ENCODE measurements at places on chromosomes 2 and 18. TPM values are rescaled to one million over a fixed set of nuclear protein-coding genes. Genes with fewer than 3 reads are reported as not detected.

- no peak for DNase-seq
Measured at GRCh38 chr2:24857746-24858145, 62.3 kb downstream of the ADCY3 start.

- DNase-seq, result no peak
Measured at GRCh38 chr18:8952174-8952573, 150.3 kb upstream of the NDUFV2 start.

GRCh38 chr2:220394433-220394832 is 767.0 kb downstream of the SLC4A3 start:
- peak; percentile 69 for DNase-seq

RAD51AP2 gene
- not detected for total RNA-seq

DNA sequence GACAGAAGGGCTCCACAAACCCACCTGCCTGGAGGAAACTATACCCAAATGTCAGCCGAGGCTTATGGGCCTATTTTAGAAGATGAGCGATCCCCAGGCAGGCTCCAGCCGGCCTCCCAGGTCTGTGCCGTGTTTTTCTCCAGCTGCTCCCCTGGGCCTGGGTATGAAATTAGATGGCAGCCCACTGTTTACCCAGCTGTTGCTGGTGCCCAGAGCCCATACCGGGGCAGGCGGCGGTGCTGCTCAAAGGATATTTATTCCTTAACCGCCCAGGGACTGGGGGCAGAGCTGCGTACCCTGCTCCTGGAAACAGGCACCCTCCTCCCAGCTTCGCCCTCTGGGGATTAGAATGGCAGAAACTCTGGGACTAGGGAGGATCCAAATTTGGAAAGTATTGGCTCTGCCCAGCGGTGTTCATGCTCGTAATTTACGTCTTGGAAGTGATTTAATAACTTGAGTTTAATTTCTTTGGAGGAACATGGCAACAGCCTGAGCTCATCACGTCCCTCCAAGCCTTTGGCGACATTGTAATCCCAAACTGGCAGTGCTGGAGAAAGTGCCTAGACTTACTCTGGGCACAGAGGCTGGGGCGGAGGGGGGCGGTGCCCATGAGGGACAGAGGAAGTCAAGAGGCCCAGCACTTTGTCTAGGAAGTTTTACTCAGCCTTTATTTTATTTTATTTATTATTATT is 199.2 kb downstream of the KLHL29 start:
- no peak for DNase-seq

GRCh38 chr18:1014509-1014908 is 109.8 kb downstream of the ADCYAP1 start:
- DNase-seq, result no peak

PID1 gene
- total RNA-seq, result 55.1 TPM

REG3A gene
- total RNA-seq, result not detected

- DNase-seq, result no peak
Measured at GRCh38 chr2:43274721-43275120, 48.3 kb upstream of the ZFP36L2 start.

SH3BP4 gene
- total RNA-seq, result 34.2 TPM

GRCh38 chr2:43855292-43855691 is 16.5 kb downstream of the ABCG8 start:
- DNase-seq, result no peak

GRCh38 chr2:31089645-31090044 is 48.6 kb downstream of the GALNT14 start:
- DNase-seq, result no peak

DNA sequence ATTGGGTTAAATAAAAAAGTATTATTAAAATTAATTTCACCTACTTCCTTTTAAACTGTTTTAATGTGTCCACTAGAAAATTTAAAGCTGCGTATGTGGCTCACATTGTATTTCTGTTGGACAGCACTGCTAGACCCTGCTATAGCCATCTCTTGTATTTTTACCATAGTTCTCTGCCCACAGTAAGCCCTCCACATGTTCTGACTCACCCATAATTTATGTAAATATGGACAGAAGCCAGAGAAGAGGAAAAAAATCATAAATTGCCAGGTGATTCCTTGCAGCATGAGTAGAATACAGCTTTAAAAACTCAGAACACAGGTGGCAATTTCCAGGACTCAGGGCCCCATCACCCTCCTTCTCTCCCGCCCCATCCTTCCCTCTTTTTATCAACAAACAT is 142.4 kb upstream of the MEX3C start:
- no peak for DNase-seq

TSGA10 gene
- not detected for total RNA-seq

DNA sequence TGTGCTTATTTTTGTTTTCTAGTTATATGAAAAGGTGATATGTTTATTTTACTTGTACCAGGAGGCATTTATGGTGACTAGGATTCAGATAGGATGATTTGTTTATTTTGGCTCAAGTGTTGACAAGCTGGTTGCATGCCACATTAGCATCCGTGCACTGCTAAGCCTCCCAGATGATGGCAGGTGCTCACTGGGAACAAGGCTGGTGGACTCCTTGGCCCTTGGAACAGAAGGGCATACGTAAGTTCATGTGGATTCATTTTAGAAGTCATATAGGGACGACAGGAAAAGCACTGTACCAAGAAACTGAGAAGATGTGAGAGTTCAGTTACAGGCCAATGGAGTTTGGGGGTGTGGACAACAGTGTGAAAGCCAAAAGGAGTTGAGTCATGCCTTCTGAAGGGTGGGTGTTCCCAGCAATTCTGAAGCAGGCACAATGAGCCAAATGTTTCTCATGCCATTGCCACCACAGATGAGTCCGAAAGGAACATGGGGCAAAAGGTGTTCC is 166.2 kb downstream of the PHLPP1 start:
- peak; percentile 82 for DNase-seq

DNA sequence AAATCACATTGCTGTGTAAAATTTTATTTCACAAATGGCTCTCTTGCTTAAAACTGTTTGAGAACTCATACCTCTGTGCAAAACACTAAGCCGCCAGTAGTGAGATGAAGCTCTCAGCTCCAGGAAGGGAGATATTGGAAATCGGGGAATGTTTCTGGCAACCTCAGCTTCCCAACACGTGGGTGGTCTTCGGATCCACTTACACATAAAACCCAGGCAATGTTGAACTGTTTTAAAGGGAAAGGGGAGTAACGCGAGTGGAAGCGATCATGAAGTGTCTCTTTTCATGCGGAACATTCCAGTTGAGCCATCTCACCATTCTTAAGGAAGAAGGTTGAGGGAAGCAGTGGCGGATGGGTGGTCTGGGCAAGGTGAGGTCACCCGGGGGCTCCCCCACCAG is 136.8 kb downstream of the ASB1 start:
- DNase-seq, result no peak

DNA sequence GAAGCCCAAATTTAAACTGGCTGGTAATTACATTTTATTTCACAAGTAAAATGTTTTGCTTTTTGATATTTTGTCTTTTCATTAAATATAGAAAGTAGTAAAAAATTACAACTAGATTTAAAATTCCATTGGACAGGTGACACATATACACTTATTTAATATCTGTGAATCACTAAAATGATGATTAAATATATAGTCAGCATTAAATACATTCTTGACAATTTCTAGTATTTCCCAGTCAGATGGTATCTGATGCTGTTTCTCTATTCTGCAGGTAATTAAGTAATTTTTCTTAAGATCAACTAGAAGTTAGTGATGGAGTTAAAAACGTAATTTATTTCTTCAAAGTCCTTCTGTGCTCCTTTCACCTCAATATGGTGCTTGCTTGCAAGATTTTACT is 237.8 kb downstream of the LRRTM4 start:
- no peak for DNase-seq

GRCh38 chr2:42764096-42764495 is at the start of gene OXER1:
Gene OXER1, minus strand, starts transcription at chr2:42764135. Its CDS starts 73 bp downstream, at chr2:42764062.
- no peak for DNase-seq

FEV gene
- total RNA-seq, result not detected

GRCh38 chr2:128502638-128503246 is 184.1 kb upstream of the HS6ST1 start:
- no peak for DNase-seq

STPG4 gene
- total RNA-seq, result not detected

GRCh38 chr2:113361051-113361450 is 76.4 kb upstream of the ZNG1B start:
- no peak for DNase-seq

SPP2 gene
- total RNA-seq, result not detected

DNA sequence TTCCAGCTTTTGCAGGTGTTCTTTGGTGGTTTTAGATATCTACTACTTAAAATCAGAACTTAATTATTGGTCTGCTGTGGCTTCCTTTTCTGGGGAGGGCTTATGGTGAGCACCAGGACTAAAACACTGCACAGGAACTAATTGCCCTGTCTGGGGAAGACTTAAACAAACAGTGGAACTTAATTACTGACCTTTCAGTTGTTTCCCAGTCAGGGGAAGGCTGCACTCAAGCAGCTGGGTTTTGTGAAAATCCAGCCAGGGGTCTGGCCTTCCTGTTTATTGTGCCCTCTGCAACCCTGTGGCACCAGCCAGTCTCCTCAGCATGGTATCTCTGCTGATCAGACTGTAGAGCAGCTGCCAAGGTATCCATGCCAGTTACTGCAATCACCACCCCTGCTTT is 398.2 kb downstream of the ADCYAP1 start:
- DNase-seq, result no peak

- no peak for DNase-seq
Measured at GRCh38 chr2:75540994-75541393, 19.7 kb downstream of the EVA1A start.

G6PC2 gene
- total RNA-seq, result not detected

FBLN7 gene
- not detected for total RNA-seq

GRCh38 chr2:57728691-57729090 is 317.9 kb upstream of the VRK2 start:
- DNase-seq, result no peak

DNA sequence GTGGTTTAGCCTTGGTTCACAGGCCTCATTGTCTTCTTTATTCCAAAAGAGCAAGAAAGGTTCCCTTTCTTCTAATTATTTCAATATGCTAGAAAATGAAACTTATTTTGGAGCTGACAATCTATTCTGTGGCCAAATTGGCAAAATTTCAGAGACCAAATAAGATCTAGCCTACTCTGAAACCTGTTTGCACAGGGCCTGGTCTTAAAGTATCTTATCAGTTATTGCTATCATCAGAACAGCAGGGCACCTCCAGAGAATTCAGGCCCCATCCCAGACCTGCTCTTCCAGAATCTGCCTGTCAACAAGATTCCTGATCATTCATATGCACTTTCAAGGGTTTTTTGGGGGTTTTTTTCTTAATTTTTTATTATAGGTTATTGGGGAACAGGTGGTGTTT is 198.7 kb downstream of the ANAPC1 start:
- no peak for DNase-seq

- DNase-seq, result no peak
Measured at GRCh38 chr2:48469731-48470130, 60.2 kb upstream of the STON1 start.
